Thymus (tissue), 14 donors: ENCODE measurements at places on chromosomes 7 and 10. TPM values are rescaled to one million over a fixed set of nuclear protein-coding genes. Genes with fewer than 3 reads are reported as not detected.
A peak's percentile ranks its signal among the peaks of the same experiment; 100 is the strongest.

GRCh38 chr7:95472581-95473161 lies 13.1 kb upstream of the ASB4 start:
- peaks cover 15% of the 10 kb centered on the region for H3K4me1 ChIP-seq
- H3K4me3 ChIP-seq, result no peak overlapping the region
- H3K27ac ChIP-seq, result no peak overlapping the region
- H3K27me3 ChIP-seq, result no peaks in the 10 kb centered on the region

GRCh38 chr7:87926581-87927461 lies 7.2 kb upstream of the ADAM22 start:
- no peak overlapping the region for H3K27ac ChIP-seq
- no peak overlapping the region for H3K4me3 ChIP-seq
- DNase-seq, result peak; percentile 6

ZNF22 gene
- polyA plus RNA-seq, result 51.7 TPM

GRCh38 chr10:121910673-121911420 lies 17.0 kb downstream of the ATE1 start:
- H3K27me3 ChIP-seq, result no peaks in the 10 kb centered on the region
- H3K27ac ChIP-seq, result no peak overlapping the region
- H3K36me3 ChIP-seq, result peaks cover 25% of the 10 kb centered on the region
- DNase-seq, result no peak
- no peaks in the 10 kb centered on the region for H3K4me1 ChIP-seq
- no peak overlapping the region for H3K4me3 ChIP-seq

PRSS2 gene
- polyA plus RNA-seq, result 23.1 TPM

DNA sequence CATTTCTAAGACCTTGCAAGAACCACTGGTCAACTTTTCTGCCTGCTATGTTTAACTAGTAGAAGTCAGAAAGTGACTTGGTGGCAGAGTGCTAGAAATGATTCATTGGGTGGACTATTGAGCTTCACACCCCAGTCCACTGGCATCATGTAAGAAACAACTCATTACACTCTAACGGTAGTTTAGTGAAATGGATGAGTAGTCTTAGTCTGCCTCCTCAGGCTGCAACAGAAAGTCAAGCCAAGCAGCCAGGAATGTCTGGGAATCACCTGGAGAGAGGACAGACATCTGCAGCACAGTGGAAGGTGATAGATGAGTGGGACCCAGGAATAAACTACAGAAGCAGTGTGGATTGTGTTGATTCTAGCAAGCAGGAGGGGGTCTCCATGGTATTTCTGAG lies 125.4 kb downstream of the AUTS2 start:
- H3K4me1 ChIP-seq, result no peaks in the 10 kb centered on the region
- no peak overlapping the region for H3K27ac ChIP-seq
- H3K27me3 ChIP-seq, result no peaks in the 10 kb centered on the region
- H3K36me3 ChIP-seq, result no peaks in the 10 kb centered on the region

DNA sequence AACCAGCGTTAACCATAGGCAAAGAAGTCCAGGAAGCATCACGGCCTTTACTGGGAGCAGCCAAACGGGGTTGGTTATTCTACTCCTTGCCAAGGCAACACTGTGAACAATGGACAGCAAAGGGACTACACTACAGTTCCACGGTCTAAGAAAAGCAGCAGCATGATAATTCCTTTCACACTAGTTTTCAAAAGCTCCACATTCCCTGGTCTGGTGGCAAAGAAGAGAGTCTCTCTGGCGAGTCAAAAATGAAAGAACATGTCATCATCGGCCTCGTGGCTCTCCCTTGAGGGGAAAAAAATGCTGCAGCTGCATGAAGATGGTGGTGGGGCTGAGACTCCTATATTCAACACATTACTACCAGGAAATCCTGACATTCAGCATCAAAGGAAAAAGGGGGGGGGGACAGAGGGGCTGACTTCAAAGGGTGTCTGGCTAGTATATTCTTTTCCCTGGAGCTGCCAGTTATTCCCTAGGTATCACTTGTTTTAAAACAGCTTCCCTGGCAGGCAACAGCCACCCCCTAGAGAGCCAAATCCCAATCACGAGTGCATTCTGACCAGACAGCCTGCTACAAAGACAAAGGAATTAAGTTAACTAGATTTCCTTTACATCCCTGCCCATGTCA lies 49.1 kb downstream of the SLC37A3 start:
- H3K36me3 ChIP-seq, result peaks cover 50% of the 10 kb centered on the region
- H3K27ac ChIP-seq, result no peak overlapping the region
- no peaks in the 10 kb centered on the region for H3K4me1 ChIP-seq
- no peak for DNase-seq
- H3K4me3 ChIP-seq, result no peak overlapping the region

NPY gene
- 2.4 TPM for polyA plus RNA-seq

- H3K27me3 ChIP-seq, result peaks cover 24% of the 10 kb centered on the region
- no peaks in the 10 kb centered on the region for H3K36me3 ChIP-seq
- no peaks in the 10 kb centered on the region for H3K4me1 ChIP-seq
- DNase-seq, result no peak
- H3K4me3 ChIP-seq, result no peak overlapping the region
- no peak overlapping the region for H3K27ac ChIP-seq
Observed at GRCh38 chr7:1675036-1675671, 5.1 kb downstream of the ELFN1 start.

- H3K4me3 ChIP-seq, result no peak overlapping the region
- H3K36me3 ChIP-seq, result no peaks in the 10 kb centered on the region
- H3K27ac ChIP-seq, result no peak overlapping the region
Observed at GRCh38 chr7:51451751-51452476, 135.3 kb upstream of the COBL start.
